ENCODE measurements at places on chromosomes 16 and 17.

- DNase-seq = no peak
Measured at GRCh38 chr16:4318967-4319366, 3.1 kb downstream of the GLIS2 start.

GRCh38 chr16:58815181-58815888 is 81.2 kb upstream of the GOT2 start:
- DNase-seq = no peak

DNA sequence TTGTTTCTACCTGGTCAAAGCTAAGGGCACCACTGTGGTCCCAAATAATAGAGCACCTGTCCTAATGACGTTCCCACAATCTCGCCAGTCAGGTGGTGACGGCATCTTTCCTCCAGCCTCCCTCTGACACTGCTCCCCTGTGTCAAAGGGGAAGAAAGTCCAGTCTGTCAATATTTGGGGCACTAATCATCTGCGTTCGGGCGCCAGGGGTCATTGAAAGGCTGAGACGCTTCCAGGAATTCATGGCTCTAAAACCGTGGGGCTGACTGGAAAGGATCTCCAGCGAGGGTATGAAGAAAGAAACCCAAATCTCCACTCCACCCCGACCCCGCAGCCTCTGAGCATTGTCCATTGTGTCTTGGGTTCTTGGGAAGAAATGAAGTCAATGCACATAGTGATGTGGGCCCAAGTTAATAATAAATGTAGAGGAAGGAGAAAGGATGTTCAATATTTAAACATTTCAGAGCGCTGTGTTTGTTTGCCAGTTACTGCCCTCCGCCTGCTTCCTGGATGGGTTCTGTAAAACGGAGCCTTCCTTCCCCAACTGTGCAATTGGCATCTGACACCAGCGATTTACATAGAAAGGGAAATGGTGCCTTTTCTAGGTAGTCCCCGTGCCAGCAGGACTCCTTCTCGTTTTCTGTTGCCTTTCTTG is 103.2 kb downstream of the SOCS1 start:
- no peak for DNase-seq

DNA sequence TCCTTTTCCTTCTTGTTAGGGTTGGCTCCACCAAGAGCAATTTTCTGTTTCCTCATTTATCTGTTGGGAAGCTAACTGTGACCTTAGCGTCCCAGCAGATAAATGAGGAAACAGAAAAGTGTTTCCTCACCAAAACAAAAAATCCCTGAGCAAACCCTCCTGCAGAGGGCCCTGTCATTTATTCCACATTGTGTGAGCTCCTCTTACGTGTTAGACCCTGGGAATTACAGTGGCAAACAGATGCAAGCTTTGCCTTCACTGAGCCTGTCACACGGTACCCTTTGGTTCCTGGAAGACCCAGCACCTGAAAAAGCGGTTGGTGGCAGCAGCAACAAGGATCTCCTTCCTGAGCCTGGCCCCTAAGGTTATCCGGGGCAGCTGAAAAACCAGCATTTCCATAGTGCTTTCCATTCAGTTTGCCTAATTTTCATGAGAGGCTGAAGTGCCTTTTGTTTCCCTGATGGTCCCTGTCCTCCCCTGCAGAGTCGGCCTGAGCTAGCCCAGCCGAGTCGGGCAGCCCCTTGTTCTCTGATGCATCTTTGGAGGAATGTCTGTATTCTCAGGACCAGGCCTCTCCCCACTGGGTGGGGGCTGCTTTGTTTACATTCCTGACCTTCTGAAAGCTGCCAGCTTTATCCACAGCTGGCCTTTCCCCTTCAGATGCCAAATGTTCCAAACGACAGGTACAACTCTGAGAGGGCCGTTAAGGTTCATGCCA is 34.7 kb downstream of the YPEL2 start:
- no peak for DNase-seq

DNA sequence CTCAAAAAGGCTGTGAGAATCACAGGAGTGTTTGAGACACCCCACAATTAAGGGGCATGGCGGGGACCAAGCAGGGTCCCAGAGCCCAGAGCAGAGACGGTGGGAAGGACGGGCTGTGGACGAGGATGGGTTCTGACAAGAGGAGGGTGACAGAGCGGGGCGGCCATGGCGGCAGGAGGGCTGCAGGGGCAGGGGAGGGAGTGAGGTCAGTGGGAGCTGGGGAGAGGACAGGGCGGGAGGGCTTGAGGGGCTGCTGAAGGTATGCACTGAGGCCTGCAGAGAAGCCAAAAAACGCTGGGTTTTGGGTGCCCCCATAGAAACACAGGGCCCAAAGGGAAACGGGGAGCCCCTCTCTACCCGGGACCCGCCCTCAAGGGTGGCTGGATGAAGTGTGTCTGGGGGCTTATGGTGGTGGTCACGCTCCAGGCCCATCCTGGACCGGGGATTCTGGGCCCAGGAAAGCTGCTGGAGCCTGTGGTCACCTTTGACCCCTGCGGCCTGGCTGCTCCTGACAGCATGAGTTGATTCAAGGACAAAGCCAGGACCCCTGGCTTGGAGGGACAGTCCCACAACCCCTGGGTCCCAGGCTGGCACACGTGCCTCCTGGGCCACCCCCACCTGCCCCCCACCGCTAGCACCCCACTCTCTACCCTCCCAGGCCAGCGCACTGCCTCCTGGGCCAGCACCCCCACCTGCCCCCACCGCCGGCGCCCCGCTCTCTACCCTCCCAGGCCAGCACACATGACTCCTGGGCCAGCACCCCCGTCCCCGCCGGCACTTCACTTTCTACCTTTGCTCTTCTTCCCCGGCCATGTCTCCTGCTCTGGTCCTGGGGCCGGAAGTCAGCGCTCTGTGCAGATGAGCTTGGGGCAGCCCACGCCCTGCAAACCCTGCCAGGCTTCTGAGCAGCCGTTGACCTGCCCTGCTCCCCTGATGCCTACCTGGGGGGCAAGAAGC is 31.0 kb upstream of the ACSF3 start:
- DNase-seq = no peak

DNA sequence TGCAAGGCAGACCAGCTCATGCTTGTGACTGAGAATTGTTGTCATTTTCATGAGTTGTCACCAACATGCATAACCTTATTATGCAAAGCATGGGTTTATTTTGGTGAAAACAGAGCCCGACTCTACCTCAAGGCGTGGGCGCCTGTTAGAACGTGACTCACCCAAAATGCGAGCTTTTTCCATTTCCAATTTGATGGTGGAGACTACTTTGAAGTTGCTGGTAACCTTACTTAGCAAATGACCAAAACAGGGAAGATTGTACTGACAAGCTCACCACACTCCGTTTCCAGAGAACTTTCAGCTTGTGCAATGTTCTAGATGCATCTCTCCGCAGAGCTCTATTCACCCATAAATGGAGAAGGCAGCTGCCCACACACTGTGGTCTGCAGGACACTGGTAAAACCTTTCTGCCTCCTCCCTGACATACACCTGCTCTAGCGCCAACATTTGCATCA is 284.5 kb downstream of the MAF start:
- no peak for DNase-seq

DNA sequence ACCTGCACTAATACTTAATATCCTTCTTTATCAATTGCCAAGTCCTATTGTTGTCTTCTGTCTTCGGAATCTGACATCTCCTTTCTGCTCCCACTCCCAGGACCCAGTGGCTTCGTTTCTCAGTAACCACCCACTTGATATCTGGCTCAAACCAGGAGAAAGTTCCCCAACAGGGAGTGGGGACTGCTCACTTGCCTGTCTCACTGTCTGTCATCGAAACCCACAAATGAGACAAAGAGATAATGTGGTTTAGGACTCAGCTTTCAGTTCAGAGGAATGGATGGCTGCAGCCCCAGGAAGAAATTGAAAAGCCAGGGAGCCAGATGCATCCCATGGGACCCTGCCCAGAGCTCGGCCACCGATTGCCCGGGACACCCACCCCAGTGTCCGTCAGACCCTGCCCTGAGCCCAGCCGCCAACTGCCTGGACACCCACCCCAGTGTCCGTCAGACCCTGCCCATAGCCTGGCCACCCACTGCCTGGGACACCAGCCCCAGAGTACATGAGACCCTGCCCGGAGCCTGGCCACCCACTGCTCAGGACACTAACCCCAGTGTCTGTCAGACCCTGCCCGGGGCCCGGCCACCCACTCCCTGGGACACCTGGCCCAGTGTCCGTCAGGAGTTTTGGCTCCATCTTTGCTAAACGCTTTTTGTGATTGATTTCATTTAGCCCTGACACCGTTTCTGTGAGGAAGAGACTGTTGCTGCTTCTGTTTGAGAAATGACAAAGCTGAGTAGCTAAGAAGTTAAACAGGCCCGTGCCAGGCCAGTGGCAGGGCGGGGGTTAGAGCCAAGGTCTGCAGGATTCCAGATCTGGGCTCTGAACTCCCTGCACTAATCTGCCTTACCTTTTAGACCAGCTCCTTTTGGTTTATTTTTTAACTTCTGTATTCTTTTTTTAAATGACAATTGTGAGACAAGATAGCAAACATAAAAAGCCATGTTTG is 251.4 kb downstream of the PHKB start:
- DNase-seq = no peak

DNA sequence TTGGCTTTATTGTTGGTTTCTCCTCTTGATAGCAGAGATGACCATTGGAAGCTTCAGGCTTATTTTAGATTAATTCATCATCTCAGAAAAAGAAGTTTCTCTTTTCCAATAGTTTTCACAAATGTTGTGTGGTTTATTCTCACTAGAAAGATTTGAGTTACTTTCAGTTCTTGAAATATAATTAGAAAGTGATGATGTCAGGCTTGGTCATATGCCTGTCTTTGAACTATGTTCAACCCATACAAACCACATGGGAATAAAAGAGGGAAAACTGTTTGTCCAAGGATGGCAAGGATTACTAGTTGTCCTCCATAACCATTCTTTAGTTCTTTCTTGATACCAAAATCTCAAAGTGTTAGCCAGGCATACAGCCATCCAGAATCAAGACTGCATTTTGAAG is 3.7 kb upstream of the HS3ST2 start:
- no peak for DNase-seq

GRCh38 chr16:71625113-71625850 is 702 bp upstream of the MARVELD3 start:
- DNase-seq = no peak

DNA sequence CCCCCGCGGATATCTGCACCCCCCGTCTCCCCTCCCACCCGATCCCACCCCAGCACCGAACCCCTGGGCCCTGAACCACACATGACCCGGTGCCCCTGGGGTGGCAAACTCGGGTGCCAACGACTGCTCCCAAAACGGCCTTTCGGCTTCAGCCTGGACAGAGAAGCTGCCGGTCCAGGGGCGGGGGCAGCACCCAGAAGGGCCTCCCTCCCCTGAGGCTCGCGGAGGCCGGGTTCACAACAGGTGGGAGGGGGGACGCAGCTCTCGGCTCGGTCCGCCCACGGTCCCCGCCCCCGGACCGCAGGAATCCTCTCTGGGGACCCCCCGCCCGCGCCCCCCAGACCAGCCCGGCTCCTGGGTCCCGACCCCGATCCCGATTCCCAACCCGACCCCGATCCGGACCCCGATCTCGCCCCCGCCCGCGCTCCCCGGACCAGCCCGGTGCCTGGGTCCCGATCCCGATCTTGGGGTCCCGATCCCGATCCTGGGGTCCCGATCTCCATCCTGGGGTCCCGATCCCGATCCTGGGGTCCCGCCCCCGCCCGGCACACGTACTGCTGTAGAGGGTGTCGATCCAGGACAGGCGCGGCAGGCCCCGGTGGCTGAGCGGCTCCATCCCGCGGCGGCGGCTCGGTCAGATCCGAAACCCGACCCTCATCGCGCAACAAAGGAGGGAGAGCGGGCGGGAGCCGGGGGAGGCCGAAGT is 516 bp downstream of the ABR start:
- no peak for DNase-seq

GRCh38 chr16:75653922-75654321 is 6.3 kb downstream of the TERF2IP start:
- no peak for DNase-seq

DNA sequence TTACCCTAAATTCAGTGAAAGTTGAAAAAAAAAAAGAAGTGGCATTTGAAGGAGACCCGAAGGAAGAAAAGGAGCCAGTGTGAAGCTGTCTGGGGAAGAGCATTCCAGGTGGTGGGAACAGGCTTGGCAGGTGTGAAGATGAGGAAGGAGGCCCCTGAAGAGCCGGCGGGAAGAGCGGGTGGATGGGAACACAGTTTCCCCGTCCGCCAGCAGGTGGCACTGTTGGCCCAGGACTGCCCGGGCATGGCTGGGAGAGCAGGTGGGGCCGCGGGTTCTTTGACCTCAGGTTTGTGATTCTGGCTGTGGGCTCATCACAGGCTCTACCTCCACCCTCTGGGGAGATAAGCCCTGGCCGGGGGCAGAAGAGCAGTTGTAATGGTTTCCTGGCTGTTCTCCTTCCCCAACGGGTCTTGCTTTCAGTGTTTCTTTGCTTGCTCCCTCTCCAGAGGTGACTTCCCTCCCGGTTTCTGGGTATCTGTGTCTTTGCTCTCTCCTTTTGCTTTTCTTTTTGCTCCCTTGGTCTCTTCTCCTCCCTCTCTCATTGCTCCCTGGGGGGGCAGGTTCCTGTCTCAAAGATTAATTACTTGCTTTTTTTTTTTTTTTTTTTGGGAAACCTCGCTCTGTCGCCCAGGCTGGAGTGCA is 32.3 kb downstream of the RAP1GAP2 start:
- DNase-seq = no peak

GRCh38 chr17:82053130-82053529 is 1.4 kb downstream of the GPS1 start:
- no peak for DNase-seq

DNA sequence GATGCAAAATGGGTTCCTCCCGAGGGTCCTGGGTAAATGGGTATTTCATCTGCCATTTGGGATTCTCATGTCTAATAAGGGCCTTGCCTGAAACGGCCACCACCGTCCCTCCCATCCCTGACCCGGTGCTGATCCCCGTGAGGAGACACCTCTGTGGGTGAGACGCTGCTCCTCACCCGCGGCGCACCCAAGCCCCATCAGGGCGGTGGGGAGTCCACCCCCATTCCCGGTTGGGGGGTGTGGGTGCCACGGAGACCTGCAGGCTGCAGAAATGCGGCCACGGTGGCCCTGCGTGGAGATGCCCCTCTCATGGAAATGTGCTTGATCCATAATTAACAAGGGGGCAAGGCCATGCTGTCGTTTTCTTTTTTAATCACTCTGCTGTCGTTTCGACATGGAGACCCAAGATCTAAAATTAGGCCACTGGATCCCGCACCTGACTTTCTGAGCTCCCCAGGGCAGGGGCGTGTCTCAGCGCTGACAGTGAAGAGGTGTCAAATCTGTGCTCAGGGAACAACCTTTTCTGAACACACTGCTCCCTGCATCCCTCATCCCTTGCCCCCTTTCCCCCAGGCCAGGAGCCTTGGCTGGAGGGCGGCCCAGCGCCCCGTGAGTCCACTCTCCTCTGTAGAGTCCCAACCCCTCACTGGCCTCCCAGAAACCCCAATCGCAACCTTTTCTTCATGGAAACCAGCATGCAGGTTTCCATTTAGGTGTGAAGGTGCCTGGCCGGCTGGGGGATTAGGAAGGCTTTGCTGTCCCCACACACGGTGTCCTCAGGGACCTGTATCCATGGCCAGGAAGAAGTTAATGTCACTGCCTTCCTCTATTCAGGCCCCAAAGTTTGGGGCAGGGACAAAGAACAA is 38.9 kb downstream of the PEMT start:
- DNase-seq = no peak

GRCh38 chr16:35198223-35199199 is 1739.1 kb downstream of the TP53TG3F start:
- DNase-seq = no peak

DNA sequence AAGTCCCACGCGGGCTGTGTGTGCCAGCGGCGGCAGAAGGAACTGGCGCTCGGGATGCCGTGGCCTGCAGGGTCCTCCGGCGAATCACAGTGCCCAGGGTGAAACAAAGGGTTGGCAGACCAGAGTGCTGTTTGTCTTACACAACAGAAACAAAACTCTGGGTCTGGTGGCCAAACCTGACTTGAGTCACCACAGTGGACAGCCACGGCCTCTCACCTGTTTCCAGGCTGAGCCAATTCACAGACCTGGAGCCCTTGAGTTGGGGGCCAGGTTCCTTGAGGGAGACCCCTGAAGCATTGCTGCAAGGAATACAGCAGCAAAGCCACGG is 2.1 kb upstream of the CHMP6 start:
- DNase-seq = no peak

Data from hypothalamus (tissue), 51 donors.